Stimulated activated naive CD4-positive, alpha-beta T cell treated with Interleukin-2 at 50 U/mL for 16 hours (primary cell): ENCODE measurements at places on chromosomes 3 and 15.

DNA sequence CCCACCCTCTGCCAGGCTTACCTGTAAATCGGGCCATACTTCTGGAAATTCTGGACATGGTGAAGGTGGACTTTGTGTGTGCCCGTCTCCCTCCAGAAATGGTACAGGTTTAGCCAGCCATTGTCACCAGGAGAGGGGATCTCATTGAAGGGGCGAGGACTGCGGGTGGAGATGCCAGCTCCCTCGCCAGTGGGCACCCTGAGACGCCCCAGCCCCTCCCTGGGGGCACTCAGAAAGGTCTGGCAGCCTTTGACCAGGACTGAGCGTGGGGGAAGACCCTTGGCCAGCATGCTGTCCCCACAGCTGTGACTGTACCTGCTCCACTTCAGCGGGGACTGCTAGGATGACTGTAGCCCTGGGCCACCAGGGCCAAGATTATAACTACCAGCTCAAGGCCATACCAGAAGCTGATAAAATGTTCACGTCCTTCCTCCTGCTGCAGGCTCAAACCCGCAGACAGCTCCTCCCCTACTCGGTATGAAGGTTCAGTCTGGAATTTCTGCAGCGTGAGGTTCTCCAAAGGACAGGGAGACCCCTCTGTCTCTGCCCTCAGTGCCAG, at the start of gene CYP11A1:
Gene CYP11A1, minus strand, starts transcription at position 351 of the 559 bp plus-strand sequence. Its CDS starts 61 bp downstream, at position 290.
- no peak for DNase-seq

GRCh38 chr3:106582151-106582550, 713.3 kb upstream of the CBLB start:
- DNase-seq: no peak

- DNase-seq: peak; percentile 35
Observed at GRCh38 chr15:94584833-94585244, 353.5 kb downstream of the MCTP2 start.

DNA sequence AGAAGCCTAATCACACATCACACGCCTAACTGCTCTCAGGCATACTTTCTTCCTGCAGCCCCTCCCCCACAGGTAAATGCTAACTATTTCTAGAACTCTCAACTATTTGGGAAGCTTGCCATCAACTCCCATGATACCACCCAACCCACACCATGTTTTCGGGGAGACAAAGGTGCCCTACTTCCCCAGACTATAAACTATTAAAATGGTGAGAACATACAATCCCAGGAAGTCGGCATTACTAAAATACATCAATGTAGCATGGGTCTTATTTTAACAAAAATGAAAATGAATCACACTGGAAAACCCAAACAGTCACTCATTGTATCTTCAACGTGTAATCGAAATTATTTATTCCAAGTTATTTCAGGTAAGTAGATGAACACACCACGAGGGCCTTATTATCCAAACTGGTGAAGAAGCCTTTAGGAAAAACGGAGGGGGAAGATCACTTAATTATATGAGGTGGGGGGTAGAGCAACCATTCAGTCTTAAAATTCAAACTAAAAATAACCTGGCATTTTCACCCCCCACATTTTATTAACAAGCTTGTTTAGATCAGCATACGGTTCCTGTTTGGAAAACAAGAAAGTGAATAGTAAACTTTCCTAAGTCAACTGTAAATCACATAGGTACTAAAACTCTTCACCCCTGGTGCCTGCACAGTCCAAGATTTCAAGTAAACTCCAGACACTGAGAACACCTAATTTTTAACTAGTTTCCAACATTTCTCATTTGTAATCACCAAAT, 1.9 kb downstream of the TBL1XR1 start:
- DNase-seq: no peak

DNA sequence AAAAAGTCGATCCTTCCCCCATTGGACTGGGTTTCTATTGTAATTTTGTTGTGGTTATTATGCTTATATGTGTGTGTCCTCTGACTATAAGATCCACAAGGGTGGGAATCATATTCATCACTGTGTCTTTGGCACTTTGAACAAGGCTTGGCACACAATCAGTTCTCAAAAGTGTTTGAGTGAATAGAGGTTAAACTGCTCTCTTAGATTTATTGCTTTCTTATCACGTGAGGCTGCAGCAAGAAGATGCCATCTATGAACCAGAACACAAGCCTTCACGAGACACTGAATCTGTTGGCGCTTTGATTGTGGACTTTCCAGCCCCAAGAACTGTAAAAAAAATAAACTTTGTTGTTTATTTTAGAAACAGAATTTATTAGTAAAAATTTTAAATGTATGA, 295.0 kb upstream of the MDFIC2 start:
- DNase-seq: no peak

GRCh38 chr3:110062716-110063115, 725.4 kb upstream of the DPPA4 start:
- no peak for DNase-seq

DNA sequence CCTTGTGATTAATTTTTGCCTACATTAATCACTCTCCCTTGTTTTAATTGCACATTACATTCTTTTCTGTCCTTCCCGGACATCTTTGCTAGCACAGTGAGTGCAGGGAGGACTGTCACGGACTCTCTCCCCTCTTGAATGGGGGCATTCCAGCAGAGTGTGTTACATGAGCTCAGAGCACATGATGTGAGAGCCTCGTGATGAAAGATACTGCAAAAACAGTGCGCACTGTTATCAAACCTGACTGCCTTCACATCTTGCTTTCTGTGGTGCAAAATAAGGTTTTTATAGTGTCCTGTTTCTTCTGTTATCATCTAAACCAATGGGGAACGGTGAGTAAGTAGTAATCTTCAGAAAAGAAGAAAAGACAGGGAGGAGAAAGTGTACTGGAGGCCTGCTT, 167.5 kb downstream of the PGPEP1L start:
- DNase-seq: no peak

DNA sequence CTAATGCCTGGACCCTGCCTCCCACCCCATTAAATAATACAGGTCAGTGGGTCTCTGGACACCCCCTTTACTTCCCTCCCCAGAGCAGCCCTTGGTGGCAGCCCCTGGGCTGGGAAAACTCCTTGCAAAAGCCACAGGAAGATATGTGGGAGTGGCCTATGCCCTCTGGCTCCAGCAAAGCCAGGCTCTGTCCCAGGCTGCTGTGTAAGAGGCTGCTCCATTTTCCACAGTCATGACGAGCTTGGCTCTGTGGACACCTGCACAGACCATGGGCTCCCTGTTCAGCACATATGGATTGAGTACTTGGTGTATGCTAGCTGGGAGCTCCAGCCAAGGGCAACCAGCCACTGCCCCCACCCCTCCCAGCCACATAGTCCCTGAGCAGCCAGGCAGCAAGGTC, 13.0 kb downstream of the CACNA2D2 start:
- no peak for DNase-seq

DNA sequence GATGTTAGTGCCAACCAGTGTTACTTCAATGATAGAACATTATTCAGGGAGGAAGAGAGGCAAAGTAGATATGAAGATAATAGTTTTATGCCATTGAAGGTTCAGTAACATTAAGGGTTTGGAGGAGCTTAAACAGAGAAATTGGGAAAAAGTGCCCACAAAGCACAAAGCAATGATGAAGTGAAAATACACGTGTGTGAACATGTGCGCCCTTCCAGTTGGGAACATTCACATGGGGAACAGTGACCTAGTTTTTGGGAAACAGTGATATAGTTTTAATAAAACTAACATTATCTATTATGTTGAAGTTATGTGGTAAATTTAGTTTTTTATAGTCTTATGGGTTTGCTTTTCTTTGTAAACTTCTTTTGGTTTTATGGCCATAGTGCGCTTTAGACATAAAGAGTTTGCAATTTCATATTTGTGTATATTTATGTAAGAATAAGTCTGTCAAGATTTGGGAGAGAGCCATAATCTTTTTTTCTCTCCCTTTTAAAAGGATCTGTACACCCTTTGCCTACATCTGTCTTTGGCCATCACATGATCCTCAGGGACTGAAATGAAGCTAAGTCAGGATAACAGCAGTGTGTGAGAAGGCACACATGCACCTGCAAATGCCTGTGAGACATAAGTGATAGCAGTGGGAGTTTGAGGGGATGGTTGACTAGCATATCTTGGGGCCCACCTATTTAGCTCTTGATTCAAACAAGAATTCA, 450.3 kb upstream of the THRB start:
- no peak for DNase-seq

GRCh38 chr15:84681831-84682230, 23.8 kb upstream of the NMB start:
- peak; percentile 68 for DNase-seq

- DNase-seq: no peak
Observed at GRCh38 chr15:92687746-92688145, 32.2 kb upstream of the FAM174B start.

- DNase-seq: no peak
Observed at GRCh38 chr3:42901073-42901415, 4.9 kb upstream of the ZNF662 start.

DNA sequence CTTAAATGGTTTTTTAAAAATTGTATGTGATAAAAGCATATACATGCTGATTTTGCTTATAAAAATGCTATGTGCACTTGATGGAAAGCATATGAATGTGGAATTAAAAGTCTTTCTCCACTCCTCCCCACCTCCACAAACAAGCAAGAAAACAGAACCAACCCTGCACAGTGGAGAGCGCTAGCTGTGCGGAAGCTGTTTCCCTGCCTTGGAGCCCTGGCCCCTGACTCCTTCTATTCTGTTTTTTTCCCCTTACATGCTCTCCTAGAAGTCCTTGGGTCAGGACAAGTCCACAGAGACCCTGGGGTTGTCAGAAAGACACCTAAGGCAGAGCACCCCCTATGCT, 64.2 kb downstream of the BOC start:
- DNase-seq: no peak

- no peak for DNase-seq
Observed at GRCh38 chr3:182303169-182303568, 490.1 kb upstream of the ATP11B start.

DNA sequence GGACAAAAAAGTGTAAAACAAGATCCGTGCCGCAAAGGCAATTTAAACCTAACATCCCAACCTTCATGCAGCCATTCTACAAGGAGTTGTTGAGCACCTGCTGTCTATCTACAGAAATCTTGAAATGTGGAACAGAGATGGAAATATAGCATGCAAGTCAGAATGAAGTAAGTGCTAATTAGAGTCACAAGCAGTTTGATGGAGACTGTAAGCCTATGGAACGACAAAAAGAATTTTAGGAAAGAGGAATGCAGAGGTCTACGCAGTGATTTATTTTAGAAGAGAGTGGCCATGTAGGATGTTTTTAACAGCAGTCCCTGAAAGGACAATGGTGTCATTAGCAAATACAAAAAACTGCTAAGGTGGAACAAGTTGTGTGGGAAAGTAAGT, 851 bp upstream of the DCBLD2 start:
- DNase-seq: no peak

DNA sequence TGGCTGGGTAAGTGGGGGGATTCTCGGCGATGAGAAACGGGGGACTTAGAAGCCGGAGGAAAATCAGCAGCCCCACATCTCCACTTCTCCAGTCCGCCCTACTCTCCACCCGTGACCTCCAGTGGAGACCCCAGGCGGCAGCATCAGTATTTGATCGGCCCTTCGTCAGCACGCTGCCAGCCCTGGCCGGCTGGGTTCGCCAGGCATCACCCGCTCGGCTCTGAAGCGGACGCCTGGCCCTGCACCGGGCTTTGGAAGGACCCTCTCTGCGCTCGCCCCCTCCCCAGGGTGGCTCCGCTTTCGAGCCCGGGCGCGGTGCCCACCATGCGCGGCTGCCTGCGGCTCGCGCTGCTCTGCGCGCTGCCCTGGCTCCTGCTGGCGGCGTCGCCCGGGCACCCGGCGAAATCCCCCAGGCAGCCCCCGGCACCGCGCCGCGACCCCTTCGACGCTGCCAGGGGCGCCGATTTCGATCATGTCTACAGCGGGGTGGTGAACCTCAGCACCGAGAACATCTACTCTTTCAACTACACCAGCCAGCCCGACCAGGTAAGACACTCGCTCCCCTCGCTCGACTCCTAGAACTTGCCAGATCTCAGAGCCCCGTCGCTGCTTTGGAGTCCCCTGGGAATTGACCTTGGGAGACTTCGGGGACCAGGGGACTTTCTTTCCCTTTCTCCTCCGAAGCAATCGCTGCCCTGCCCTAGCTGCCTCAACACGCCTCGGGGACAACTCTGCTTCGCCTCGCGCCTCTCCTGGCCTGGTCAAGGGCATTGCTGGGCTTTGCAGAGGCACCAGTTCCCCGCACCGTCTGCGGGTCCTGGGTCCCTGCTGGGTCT, 561 bp downstream of the SIDT1 start:
- peak; percentile 53 for DNase-seq

DNA sequence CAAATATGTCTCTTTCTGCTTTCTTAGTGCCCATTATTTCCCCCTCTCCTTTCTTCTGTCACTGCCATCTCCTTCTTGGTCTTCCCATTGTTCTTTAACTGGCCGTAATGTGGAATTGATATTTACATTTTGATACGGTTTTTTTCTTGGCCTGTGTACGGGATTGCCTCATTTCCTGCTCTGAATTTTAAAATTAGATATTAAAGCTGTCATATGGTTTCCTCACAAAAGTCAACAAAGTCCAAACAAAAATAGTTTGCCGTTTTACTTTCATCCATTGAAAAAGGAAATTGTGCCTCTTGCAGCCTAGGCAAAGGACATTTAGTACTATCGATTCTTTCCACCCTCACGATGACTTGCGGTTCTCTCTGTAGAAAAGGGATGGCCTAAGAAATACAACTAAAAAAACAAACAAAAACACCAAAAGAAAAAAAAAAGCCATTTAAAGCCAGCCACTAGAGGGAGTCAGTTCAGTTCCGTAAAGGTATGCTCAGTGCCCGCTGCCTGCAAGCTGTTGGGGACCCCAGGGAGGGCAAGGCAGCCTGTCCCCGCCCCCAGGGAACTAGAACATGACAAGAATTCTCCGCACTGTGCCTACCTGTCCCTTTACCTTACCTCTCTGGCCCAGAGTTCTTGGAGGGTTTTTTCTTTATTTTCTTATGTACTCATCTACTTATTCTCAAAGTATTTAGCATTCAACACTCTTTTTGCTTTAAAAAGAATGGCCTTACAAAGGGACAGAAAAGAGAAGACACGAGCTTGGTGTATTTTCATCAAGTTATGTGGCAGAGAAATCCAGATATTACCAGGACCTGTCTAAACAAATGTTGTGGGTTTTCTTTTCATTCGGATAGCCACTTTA, 30.0 kb upstream of the NR2E3 start:
- peak; percentile 22 for DNase-seq

GRCh38 chr3:71489315-71489761, 94.2 kb downstream of the FOXP1 start:
- DNase-seq: no peak

DNA sequence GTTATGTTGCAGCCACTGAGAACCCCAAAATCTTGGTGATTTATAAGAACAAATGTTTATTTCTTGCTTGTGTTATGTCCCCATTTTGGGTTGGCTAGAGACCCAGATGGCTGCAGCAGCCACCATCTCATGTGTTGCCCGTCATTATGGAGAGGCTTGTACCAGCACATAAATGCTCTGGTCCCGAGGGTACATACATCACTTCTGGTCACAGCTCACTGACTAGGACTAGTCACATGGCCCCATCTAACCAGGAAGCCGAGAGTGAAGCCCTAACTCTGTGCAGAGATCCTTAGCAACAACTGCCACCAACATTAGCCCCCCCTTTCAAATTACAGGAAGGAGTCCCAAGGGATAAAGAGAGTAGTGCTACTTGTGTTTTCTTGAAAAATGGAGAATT, 25.5 kb upstream of the HACD2 start:
- no peak for DNase-seq
